ENCODE measurements at places on chromosomes 3 and 15. TPM values are rescaled to one million over a fixed set of nuclear protein-coding genes. Genes with fewer than 3 reads are reported as not detected.

GOLGA6D gene
- 2.6 TPM for total RNA-seq

DNA sequence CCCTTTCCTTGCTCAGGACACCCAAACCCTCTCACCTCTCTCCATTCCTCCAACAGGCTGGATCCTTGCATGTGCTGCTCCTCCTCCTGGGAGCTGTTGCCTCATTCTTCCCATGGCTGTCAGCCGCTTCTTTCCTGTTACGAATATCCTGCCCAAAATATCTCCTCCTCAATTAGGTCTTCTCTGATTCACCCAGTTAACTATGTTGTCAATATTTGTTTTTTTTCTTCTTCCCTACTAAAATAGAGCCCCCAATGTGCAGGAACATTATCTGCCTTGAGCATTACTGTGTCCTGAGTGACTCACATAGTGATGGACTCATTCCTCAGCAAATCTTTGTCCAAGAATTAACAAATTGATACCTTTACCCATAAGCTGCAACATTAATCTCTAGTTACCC lies 357.2 kb downstream of the CLSTN2 start:
- no peak for DNase-seq
- no peak overlapping the region for H3K27ac ChIP-seq
- H3K36me3 ChIP-seq, result peaks cover 8% of the 10 kb centered on the region
- H3K27me3 ChIP-seq, result no peaks in the 10 kb centered on the region

DNA sequence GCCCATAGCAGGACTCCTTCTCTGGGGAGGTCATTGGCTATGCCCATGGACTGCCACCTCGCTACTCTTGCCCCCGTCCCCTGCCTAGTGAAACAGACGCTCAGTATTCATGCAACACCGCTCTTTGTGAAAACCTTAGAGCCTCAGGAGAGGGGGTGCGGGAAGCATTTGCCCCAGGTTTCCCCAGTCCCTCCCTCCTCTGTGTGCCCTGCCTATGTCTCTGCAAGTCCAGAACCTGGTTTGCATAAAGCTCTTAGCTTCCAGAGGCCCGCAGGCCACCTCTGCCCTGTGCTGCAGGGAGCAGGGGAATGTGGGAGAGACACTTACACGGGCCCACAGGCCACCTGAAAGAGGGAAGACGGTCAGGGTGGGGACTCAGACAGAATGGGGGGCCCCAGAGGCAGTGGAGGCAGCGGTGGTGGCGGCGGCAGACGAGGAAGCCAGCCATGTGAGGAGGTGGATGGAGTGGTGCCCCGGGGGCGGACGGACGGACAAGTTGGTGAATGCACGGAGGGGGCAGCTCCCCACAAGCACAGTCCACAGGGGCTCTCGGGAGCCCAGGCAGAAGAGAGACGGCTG lies 33.8 kb upstream of the CTSH start:
- H3K4me3 ChIP-seq, result no peak overlapping the region
- no peak overlapping the region for H3K27ac ChIP-seq
- H3K36me3 ChIP-seq, result no peaks in the 10 kb centered on the region
- peaks cover 11% of the 10 kb centered on the region for H3K4me1 ChIP-seq
- peaks cover 16% of the 10 kb centered on the region for H3K27me3 ChIP-seq

DNA sequence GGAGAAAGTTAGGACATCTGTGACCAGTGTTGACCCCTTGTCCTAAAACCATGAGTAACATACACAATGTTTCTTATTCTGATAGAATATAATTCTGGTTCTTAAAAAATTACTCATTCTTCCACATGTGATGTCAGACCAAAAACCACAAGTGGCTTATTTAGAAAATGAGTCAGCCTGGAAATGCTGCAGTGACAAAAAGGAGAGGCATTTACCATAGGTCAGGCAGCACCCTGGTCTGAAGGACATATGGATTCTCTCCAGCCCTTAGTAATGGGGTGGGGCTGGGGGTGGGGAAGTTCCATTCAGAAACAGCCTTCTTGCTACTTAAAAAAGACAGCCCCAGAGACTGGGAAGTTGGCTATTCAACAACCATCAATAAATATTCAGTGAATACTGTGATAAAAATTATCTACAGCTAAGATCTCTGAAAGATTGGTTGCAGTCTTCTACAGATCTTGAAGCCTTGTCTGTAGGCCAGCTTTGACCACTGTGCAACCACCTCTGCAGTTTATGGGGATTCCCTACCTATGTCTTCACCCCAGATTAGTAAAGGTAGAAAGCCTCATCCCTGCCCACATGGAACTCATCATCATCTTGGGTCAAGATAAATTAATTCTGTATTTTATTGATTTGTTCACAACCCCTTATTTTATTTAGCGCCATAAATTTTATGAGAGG lies 34.9 kb upstream of the TIMP4 start:
- no peaks in the 10 kb centered on the region for H3K36me3 ChIP-seq
- no peak overlapping the region for H3K4me3 ChIP-seq
- DNase-seq, result no peak
